Stimulated activated CD4-positive, alpha-beta T cell treated with anti-CD3 and anti-CD28 coated beads, Interleukin-15, amount 100 ng/mL, for 24 hours (primary cell): ENCODE measurements at places on chromosomes 12 and 14.

- no peak for DNase-seq
Measured at GRCh38 chr12:91139286-91139685, 28.0 kb upstream of the LUM start.

GRCh38 chr14:76876076-76876475 lies 49.9 kb downstream of the LRRC74A start:
- DNase-seq = peak; percentile 60

DNA sequence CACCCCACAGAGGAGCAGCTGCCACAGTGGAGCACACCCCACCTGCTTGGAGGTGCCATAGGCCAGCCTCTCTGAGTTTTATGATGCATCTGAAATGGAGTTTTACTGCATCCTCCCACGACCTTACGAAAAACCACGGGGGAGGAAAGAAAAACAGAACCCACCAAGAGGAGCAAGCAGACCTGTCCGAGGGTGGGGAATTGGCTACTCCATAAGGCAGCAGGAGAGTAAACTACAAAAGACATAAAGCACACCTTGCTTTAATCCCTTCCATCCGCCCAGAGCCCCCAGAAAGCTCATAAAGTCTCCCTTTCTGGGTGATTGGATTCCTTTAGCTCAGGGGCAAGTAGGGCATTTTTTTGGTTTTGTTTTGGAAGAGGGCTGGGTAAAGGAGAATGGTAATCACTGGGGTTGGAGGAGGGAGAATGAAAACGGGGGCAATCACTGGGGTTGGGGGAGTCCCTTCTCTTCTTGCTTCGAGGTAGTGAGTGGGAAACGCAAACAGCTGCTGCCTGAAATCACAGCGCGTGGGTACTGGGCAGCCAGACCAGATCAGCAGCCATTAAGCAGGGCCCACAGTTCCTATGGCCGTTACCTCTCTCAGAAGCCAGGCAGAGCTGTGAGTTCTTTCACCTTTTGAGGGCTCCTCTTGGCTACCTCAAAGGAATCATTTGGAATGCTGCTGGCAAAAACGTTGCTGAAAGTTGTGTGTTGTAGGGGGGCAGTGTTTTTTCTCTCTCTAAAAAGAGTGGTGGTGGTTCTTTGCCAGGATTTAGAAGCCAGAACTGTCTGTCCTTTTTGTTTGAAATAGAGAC lies 433.6 kb downstream of the ZFP36L1 start:
- no peak for DNase-seq

DNA sequence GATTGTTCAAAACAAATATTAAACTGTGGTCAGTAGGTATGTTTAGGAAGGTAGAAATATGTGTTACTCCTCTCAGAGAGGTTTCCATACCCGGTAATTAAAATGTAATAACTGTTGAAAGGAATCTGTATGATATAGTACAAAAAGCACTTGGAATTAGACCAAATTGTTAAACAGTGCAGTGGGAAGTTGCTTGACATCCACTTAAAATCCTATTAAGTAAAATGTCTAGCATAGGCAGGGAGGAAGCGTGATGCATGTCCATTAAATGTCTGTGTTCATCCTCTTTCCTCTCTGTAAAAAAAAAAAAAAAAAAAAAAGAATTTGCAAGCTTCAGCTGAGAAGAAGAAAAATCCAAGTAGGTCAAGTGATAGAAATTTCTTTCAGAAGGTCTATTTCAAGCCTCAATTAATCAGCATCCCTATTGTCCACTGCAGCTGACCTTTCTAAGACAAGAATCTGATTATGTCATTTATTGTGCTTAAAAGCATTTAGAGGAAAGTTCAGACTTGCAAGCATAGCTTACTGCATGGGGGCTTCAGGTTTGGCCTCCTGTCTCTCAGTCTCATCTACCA lies 265.6 kb upstream of the RGS6 start:
- no peak for DNase-seq

DNA sequence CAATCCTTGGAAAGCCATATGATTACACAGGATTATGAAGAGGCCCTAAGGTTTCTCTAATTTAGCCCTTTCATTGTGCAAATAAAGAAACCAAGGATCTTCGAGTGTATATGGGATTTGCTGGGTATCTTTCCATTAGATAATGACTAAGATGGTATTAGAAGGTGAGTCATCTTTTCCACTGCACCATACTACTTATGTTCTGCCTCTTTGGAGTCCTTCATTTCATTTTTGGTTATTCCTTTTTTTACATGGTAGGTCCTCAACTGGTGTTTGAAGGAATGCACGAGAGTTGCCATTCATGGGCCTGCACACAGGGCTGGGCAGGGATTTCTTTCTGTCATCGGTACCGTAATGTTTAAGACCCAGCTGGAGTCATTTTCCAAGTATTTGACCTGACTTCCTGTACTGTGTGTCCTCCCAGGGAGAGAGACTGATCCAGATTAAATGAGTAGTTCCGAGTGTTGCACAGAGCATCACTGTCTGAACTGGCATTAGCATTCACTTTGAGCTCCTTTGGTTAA lies 85.7 kb downstream of the BORCS5 start:
- DNase-seq = no peak

- no peak for DNase-seq
Measured at GRCh38 chr12:51049525-51049924, 1.4 kb downstream of the LETMD1 start.

DNA sequence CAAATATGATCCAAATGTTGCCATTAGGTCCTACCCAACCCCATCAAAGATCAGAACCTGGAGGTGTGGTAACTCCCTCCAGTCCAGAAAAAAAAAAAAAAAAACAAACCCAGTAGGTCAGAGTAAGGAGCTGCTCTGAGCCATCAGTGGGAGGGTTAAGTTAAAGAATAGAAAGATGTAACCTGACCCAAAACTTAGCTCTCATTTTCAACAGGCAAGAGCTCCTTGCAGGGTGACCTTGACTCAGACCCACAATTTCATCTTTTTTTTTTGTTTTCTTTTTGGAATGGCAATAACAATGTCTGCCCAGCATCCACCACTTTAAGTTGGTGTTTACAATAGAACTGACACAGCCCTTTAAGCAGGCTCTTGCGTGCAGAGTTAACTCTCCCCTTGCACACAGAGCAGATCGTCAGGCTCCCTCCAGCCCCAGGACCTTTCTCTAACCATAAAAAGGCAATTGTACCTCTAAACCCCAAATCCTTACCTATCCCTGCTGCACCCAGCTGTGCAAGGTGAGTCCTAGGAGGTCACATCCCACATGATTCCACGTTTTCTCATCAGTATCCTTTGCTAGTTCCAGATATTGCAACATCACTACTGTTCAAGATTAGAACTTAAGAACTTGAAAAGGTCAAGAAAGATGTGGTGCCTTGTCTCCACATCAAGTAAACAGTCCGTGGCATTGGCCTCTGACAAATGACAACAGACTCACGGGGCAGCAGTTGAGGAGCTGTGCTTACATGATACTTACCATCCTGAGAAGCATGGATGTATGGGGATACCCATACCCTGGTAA lies 178.6 kb upstream of the EEA1 start:
- no peak for DNase-seq

GRCh38 chr12:96473394-96474093 lies 15.8 kb upstream of the CFAP54 start:
- no peak for DNase-seq

DNA sequence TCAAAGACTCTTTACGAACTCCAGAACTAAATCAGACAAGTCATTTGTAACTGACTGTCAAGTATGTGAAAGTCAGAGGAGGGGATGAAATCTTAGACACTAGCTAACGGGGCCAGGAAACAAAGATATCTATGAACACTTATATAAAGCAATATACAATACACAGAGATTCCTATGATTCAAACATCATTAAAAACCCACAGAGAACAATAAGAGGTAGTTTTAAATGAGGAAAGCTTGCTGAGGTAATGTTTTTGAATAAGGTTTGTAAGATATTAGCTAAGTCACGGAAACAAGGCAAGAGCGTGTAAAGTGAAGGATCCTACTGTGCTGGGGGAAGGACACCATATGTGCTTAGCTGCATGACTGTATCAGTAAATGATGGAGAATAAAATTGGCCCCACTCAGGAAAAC lies 36.7 kb downstream of the SAV1 start:
- DNase-seq = no peak

- DNase-seq = no peak
Measured at GRCh38 chr14:20818861-20819260, 16.2 kb upstream of the RNASE1 start.

- DNase-seq = no peak
Measured at GRCh38 chr14:69152902-69153151, at the start of gene DCAF5. Gene DCAF5, minus strand, starts transcription at chr14:69153119. Its CDS starts 141 bp downstream, at chr14:69152978.

GRCh38 chr12:46439793-46440511 lies 67.4 kb upstream of the SLC38A2 start:
- no peak for DNase-seq

DNA sequence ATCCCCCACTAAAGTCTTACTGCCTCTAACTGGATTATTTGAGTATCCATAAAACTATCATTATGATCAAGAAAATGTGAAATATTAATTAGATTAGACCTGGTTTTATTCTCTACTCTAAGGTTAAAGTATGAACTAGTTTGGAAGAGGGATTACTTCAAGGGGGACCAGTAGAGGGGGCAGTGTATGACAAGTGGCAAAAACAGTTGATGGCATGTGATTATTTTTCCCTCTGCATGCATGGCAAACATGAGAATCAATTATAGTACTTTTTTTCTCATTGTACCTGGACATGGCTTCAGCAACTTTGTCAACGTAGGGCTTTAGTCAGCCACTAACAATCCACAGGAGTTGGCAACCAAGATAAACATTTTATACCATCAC lies 145.0 kb upstream of the SLC38A2 start:
- no peak for DNase-seq

DNA sequence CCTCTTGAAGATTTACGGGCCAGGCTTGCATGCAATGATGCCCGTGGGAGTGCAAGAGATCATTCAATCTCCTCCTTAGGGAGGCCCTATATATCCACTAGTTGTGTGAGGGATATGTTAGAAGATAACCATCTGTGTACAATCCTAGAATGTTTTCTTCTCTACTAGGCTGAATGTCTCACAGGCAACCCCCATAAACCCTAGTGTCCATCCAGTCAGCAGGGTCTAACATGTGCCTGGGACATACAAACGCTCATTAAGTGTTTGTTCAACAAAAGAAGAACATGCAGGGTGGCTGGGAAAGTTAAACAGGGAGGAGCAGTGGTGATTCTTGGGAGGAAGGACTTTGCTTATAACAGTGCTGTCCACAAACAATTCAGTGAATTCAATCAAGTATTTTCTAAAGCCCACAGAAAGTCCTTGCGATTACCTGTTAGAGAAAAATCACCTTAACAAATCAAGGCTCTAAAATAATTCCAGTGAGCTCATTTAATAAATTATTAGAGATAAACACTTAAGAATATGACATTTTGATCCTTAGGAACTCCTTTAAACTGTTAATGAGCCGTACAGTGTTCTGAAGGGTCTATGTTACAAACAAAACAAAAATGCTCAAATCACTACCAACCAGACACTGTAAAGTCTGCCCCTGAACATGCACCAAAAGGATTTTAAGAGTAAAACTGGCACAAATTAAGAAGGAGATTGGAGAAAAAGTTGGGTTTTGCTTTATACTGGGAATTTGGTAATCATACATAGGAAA lies 96.6 kb upstream of the FERMT2 start:
- no peak for DNase-seq

DNA sequence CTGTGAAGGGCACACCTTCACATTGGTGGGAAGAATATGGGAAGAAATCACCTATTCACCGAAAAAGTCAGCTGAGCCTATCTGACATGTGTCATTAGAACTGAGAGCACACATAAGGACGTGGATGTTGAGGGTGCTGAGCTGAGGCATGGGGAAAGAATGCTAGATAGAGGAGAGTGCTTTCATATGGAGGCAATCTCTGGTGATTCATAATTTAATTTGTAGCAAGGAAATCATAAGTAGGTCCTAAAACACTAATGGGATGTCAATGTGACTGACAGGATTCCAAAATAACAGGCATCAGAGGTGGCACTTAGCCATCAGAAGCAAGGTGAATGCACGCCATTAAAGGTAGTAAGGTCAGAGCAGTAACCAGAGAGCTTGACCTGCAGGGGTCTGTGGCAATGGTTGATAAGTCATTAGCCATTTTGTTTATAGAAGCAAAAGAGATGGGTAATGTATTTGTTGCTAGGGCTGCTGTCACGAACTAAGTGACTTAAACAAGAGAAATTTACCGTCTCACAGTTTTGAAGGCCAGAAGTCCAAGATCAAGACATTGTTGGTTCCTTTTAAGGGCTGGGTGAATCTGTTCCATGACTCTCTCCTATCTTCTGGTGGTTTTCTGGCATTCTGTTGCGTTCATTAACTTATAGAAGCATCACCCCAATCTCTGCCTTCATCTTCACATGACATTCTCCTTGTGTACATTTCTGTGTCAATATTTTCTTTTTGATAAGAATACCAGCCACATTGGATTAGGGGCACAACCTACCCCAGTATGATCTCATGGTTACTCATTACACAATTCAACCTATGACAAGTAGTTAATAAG lies 69.3 kb downstream of the ANKS1B start:
- DNase-seq = no peak

- no peak for DNase-seq
Measured at GRCh38 chr12:13095266-13095995, 8.0 kb downstream of the GSG1 start.

DNA sequence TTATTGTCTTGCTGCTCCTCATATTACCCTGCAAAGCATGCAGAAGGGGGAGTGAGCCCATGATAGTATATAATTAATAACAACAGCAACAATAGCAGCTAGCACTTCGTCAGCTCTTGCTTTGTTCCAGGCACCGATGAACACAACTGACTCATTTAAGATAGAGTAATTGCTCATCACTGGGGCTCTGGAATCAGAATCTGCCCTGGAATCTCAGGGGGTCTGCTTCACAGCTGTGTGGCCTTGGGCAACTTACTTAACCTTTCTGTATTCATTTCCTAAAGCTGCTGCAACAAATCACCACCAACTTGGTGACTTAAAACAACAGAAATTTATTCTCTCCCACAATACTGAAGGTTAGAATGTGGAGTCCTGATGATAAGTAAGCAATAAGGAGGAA lies 55.0 kb upstream of the PSMC1 start:
- DNase-seq = no peak

DNA sequence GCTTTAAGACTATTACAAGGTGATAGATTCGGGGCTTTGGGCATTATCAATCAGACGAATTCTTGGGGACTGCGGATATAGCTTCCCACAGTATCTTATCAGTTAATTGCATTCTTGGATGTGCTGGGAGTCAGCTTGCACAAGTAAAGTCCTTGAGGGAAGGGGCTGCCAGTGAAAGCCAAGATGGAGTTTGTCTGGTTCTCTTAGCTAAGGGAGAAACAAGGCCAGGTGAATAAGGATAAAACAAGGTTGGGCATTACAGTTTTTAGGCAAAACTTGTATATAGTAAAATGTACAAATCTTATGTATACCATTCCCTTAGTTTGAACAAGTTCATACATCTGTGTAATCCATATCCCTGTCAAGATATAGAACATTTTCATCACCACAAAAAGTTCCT lies 5.5 kb downstream of the FBXO34 start:
- DNase-seq = no peak

- DNase-seq = no peak
Measured at GRCh38 chr14:38205949-38206665, 1.6 kb upstream of the SSTR1 start.

- DNase-seq = no peak
Measured at GRCh38 chr14:62283837-62284236, 521.6 kb downstream of the SNAPC1 start.
